C1 segment of cervical spinal cord (tissue), 14 donors: ENCODE measurements at places on chromosomes 5 and 9.
A peak's percentile ranks its signal among the peaks of the same experiment; 100 is the strongest.

- no peak for DNase-seq
These were observed 104.2 kb upstream of the ELL2 start for GRCh38 chr5:96065685-96066385.

DNA sequence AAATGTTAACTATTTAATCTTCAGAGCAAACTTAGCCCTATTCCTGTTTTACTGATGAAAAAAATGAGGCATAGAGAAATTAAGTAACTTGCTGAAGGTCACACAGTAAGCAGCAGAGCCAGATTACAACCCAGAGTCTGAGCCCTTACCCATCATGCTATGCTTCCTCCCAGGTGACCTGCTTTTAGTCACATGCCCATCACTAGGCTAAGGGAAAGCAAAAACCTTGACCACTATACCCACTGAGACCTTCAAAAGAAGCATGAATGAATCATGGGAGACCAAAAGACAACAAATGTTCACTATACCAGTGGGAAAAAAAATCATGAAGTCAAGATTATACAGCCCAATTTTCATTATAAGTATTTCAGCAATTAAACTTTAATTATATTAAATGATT, 5.3 kb upstream of the HAUS6 start:
- no peak for DNase-seq

DNA sequence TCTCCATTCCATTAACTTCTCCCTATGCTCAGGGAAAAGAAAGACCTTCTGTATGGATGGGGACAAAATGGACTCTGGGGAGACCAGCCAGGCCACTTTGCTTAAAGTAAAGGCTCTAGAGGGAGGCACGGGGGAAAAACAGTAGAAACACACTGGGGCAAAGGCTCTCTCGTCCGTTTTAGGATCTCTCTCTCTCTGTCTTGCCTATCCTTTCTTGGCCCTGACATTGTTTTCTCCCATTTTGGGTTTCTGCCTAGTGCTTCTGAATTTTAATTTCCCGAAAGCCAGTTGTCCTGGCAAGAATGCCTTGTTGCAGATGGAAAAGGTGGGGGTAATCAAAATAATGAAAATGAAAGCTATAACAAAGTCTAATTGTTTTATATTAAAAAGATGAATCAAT, 28.2 kb downstream of the NMUR2 start:
- DNase-seq = no peak

- DNase-seq = no peak
These were observed 461.5 kb downstream of the ANXA1 start for GRCh38 chr9:73613092-73613701.

DNA sequence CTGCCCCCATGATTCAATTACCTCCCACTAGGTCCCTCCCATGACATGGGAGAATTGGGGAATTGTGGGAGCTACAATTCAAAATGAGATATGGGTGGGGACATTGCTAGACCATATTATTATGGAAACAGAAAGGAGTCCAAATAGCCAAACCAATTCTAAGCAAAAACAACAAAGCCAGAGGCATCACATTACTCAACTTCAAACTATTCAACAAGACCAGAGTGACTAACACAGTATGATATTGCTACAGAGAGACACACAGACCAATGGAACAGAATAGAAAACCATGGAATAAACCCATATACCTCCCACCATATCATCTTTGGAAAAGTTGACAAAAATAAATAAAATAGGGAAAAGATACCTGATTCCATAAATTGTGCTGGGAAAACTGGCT, 710.5 kb upstream of the CDH9 start:
- DNase-seq = no peak

GRCh38 chr5:15334551-15335266, 165.3 kb upstream of the FBXL7 start:
- DNase-seq = no peak

GRCh38 chr5:91070761-91071550, 312.2 kb downstream of the ARRDC3 start:
- no peak for DNase-seq

GRCh38 chr5:24065779-24066178, 558.4 kb downstream of the PRDM9 start:
- no peak for DNase-seq

DNA sequence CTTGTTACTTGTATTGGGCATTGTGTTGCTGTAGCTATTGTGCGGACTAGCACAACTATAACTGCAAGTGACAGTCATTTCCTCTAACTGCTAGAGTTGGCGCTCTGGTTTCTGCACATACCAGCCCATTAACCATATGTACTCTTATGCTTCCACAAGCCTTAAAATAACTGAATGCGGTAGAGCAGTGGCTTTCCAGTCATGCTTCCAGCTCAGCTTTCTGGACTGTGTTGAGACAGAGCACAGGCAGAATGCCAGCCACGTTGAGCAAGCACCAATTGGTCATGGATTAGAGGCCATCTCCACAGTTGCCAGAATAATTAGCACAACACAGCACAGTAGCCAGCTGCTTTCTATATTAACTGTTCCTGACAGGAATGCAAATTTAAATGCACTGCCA, 12.2 kb downstream of the INVS start:
- no peak for DNase-seq

- no peak for DNase-seq
These were observed 74.6 kb downstream of the USP20 start for GRCh38 chr9:129909851-129910250.

DNA sequence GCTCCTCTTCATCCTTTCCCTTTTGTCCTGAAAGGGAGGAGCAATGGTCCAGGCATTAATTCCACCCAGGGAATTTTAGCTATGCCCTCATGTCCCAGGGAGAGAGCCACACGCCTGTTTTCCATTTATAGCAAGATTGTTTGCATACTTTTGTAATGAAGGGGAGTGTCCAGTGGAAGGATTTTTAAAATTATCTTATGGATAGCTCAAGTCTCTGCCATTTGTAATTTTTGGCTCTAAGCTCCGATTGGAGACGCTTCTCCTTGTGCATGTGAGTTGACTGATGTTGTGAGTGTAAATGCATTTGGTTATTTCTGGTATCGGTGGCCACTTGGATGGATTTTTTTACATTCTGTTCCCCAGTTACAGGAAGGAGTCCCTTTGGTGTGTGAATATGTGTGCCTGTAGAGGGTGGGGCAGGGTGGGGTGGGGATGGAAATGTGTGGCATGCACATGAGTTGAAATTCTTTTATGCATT, 7.2 kb upstream of the RPL26L1 start:
- no peak for DNase-seq

- no peak for DNase-seq
These were observed 56.3 kb downstream of the CETN3 start for GRCh38 chr5:90353254-90353653.

GRCh38 chr5:172956936-172957335, 2.3 kb upstream of the RPL26L1 start:
- no peak for DNase-seq

- no peak for DNase-seq
These were observed 15.9 kb upstream of the TNFAIP8 start for GRCh38 chr5:119339965-119340364.

DNA sequence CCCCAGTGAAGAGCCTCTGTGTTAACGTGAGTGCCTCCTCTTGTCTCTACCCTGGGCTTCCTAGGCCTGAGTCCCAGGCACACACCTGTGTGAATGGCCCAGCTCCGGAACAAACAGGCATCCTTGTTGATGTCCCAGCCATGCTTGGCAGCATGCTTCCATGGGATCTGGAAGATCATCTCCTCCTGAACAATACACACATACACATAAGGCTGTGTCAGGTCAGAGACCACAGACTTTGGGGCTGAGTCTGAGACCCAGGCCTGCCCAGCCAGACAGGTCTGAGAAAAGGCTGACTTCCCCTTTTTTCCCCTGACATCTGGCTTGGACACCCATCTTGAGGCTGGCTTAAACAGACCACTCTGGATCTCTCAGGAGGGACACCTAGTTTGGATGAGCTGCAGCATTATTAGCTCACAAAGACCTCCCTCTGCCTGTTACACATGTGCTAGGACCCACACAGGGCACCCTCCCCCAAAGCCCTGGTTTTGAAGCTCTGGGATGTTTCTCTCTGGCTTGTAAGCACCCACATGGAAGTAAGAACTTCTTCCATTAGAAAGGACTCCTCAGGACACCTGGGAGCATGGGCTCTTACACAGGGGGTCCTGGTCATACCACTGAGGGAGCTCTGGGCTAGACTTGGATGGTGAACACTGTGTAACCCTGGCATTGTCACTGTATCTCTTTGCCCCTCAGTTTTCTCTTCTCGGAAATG, 2.6 kb downstream of the IRF1 start:
- no peak for DNase-seq

DNA sequence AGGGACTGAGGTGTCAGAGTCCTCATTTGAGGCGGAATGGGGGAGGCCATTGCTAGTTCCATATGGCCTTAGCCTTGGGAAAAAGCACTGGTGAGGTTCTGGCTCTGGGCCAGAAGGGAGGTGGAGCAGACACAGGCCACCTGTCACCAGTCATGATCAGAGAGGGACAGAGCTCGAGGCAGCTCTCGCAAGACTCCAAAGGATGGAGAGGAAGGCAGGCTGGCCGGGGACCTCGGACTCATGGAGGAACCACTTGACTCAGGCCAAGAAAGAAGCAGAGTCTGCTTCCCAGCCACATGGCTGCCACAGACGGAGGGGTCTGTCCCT, 29.2 kb upstream of the NSMF start:
- DNase-seq = no peak

GRCh38 chr9:117278471-117279035, 136.3 kb downstream of the ASTN2 start:
- DNase-seq = no peak

GRCh38 chr5:6404129-6404528, 25.8 kb upstream of the MED10 start:
- DNase-seq = no peak

GRCh38 chr9:100472788-100473275, at the start of gene TMEFF1:
Gene TMEFF1 (plus strand): TSS chr9:100473149. CDS start chr9:100473545, 396 bp downstream.
- peak; percentile 36 for DNase-seq

DNA sequence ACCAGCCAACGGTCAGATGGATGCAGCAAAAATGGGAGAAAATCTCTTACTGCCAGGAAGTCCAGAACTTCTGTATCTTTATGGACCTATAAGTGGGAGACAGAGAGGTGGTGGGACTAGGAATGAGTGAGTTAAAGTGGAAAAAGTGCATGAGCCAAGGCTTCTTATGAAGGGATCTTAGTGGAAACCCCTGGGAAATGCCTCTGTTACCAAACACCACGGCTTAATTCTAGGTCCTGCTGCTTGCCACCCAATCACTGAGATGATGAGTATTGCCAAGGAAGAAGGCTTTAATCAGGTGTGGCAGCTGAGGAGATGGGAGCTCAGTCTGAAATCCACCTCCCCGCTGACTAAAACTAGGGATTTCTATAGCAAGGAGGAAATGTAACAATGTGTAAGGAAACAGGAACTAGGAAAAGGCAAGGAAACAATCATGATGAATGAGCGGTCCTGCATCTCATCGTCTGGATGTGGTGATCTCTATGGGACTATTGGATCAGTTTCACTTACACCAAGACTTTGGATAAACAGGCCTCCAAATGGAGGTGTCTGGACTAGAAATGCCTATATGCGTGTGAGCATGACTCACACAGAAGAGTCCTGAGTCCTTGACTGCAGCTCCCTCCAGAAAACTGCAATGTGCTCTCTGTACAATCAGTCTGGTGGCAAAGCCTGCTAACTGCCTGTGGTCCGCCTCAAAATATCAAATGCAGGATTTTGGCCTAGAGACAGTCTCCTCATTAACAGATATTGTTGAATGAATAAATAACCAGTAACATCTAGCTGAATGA, 98.2 kb upstream of the PRR16 start:
- no peak for DNase-seq

DNA sequence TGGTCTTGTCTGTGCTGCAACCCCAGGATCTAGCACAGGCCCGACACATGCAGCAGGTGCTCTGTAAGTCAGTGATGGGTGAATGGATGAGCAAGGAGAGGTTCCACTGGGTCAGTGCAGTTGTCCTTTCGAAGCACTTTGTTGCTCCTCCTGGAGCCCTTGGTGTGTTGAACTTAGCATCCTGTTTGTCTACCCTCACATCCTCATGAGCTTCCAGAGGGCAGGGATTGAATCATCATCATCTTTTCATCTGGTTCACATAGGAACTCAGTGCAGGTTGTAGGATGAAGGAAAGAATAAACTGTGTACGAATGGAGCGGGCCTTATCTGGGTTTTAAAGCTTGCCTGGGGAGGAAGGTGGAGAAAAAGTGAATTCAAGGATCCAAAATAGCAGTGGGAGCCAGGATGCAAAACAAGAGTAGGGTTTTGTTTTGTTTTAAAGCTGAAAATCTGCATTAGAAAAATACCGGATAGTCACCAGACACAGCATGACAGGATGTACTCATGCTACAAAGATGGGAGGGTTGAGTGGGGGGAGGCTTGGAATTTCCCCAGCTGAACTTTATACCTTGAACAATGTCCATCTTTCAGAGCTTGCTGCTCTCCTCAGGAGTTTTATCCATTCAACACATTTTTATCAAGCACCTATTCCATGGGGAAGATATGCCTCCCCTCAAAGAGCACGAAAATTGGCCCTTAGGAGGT, 55.8 kb downstream of the PTTG1 start:
- DNase-seq = no peak

- no peak for DNase-seq
These were observed 600.7 kb upstream of the CDH9 start for GRCh38 chr5:27639005-27639612.

- no peak for DNase-seq
These were observed 246.0 kb upstream of the NUDT12 start for GRCh38 chr5:103808464-103809106.

GRCh38 chr9:78954286-78954685, 617.5 kb upstream of the TLE4 start:
- DNase-seq = no peak

- no peak for DNase-seq
These were observed 101.4 kb downstream of the ATG10 start for GRCh38 chr5:82073179-82073578.

- no peak for DNase-seq
These were observed 672.8 kb downstream of the ACTL7B start for GRCh38 chr9:108182950-108183381.

DNA sequence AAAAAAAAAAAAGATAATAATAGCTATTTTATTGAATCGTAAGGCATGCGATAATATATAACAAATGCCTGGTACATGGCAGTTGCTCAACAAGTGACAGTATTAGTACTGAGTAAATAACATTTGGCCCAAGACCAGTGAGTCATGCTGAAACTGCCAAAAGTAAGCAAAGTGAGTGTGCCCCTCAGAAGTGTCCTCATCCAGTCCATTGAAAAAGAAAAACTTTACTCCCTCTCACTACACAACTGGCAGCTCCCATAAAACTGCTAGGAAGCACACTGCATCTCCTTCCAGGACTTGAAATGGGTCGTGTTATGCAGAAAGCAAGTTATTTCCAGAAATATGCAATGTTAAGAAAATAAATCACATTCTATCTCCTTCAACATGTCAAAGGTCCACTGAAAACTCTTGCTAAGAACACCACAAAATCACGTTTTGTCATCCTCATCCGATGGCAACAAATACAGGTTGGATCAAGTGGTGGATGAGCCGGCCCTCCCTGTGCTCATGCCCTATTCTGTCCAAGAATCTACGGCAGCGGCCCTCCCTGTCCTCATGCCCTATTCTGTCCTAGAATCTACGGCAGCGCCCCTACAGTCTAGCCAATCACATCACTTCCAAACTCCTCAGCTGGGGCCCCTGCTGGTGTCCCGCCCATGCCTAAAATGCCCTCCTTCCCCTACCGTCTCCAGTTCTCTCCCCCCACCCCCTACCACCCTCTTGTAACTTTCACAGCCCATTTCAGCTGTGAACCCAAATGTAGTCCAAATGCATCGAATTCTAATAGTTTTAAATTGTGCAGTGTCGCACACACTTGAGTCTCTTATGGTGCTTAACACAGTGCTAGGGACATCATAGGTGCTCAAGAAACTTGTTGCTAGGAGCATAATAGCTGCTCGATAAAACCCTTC, 12.5 kb downstream of the PTCH1 start:
- DNase-seq = no peak
